ENCODE measurements at places on chromosomes 1 and 21. TPM values are rescaled to one million over a fixed set of nuclear protein-coding genes. Genes with fewer than 3 reads are reported as not detected.
A peak's percentile ranks its signal among the peaks of the same experiment; 100 is the strongest.

The SYT11 gene
- 1.7 TPM for total RNA-seq

The TSTD1 gene
- total RNA-seq: 54.7 TPM

The FOXO6 gene
- total RNA-seq: 2.8 TPM

The HSPG2 gene
- 656 TPM for total RNA-seq

The PRAMEF4 gene
- not detected for total RNA-seq

The OR4F29 gene
- not detected for total RNA-seq

The FAM131C gene
- 1.2 TPM for total RNA-seq

The MAEL gene
- total RNA-seq: 0.13 TPM

The PPM1J gene
- total RNA-seq: 0.43 TPM

- H3K4me3 ChIP-seq: no peak overlapping the region
- no peak overlapping the region for H3K27ac ChIP-seq
- peaks cover 17% of the 10 kb centered on the region for H3K4me1 ChIP-seq
- no peak for DNase-seq
- H3K27me3 ChIP-seq: peaks cover 8% of the 10 kb centered on the region
Measured at GRCh38 chr1:232707142-232707541, 77.2 kb upstream of the SIPA1L2 start.

GRCh38 chr1:9315411-9316079 lies 22.9 kb downstream of the SPSB1 start:
- H3K4me1 ChIP-seq: peaks cover 6% of the 10 kb centered on the region
- peak overlapping the region; percentile 18 for H3K27ac ChIP-seq
- no peak overlapping the region for H3K4me3 ChIP-seq
- no peaks in the 10 kb centered on the region for H3K36me3 ChIP-seq
- H3K27me3 ChIP-seq: peaks cover 6% of the 10 kb centered on the region
- no peak for DNase-seq

- peak overlapping the region; percentile 17 for H3K27ac ChIP-seq
- no peak for DNase-seq
- peaks cover 3% of the 10 kb centered on the region for H3K27me3 ChIP-seq
- peak overlapping the region; percentile 44 for H3K4me3 ChIP-seq
Measured at GRCh38 chr1:68228851-68229250, 3.5 kb downstream of the WLS start.

DNA sequence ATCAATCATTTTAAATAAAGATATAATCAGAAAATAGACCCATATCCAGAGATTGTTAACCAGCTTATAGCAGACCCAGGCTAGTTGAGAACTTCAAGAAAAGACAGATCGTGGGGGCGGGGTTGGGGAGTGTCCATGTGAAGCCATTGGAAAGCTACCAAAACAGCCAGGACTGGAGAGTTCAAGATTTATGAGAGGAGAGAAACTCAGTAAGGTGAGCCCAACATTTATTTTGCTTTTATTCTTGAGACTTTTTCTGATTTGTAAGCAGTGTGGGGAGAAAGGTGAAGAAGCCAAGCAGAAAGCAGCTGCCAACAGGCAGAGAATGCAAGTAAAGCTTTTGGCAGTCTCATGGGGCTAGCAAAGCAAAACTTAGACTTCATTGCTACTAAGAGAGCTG lies 179.9 kb downstream of the VPS13D start:
- H3K27me3 ChIP-seq: no peaks in the 10 kb centered on the region
- H3K4me3 ChIP-seq: no peak overlapping the region
- peaks cover 34% of the 10 kb centered on the region for H3K4me1 ChIP-seq
- H3K36me3 ChIP-seq: peaks cover 43% of the 10 kb centered on the region
- peak overlapping the region; percentile 67 for H3K27ac ChIP-seq

DNA sequence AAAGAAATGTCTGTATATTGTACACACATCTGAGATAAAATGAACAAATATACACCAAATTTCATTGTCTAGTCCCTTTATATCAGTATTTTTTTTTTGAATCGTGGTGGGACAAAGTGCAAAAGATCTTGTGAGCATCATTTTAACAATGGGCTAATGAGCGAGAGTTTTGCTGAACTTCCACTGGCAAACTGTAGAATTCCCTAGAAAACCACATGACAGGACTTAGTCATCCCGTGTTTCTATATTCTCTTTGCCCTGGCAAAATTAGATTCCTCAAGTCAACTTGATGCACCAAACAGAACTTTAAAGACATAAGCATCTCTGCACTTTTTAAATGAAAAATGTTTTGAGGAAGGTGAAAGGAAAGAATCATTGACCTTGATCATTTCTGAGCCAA lies 488.2 kb upstream of the PTBP2 start:
- no peaks in the 10 kb centered on the region for H3K27me3 ChIP-seq
- DNase-seq: no peak
- no peak overlapping the region for H3K27ac ChIP-seq
- no peak overlapping the region for H3K4me3 ChIP-seq
- H3K36me3 ChIP-seq: peaks cover 1% of the 10 kb centered on the region

DNA sequence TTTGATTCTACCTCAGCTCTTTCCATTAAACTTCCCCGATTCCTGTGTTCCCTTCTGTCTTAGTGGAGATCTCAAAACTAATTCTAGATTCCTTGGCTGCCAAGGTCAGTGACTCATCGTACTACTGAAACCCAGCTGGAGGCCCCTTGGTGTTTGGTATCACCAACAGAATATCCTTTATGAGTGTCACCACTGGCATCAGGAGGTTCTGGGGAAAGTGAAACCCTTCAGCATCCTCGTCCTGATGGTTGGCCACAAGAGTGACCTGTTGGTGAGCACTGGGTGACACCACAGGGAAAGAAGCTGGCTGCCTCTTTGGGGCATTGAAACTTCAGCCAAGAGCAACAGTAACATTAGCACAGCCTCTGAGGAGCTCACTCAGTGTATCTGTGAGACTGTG lies 9.6 kb downstream of the RAB42 start:
- H3K4me3 ChIP-seq: no peak overlapping the region
- no peaks in the 10 kb centered on the region for H3K27me3 ChIP-seq
- no peak for DNase-seq
- H3K4me1 ChIP-seq: peaks cover 6% of the 10 kb centered on the region
- H3K36me3 ChIP-seq: no peaks in the 10 kb centered on the region
- no peak overlapping the region for H3K27ac ChIP-seq

DNA sequence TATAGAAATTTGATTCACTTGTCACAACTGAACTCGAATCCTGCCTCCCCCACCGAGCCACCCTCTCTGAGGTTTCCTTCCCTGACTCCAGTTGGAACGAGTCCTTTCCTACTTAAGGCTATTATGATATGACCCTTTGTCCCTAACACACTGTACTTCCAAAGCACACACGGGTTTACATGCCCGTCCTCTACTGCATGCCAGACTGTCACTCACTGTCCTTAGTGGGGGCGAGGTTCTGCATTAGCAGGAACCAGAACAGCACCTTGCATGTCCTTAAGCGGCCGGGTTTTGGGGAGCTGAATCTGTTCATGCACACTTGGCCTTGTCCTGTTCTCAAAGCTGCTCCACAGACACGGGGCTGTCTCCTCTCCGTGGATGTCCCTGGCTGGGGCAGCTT lies 164.6 kb upstream of the KCNJ6 start:
- no peak overlapping the region for H3K27ac ChIP-seq
- H3K27me3 ChIP-seq: peaks cover 3% of the 10 kb centered on the region
- no peak for DNase-seq
- no peaks in the 10 kb centered on the region for H3K4me1 ChIP-seq

DNA sequence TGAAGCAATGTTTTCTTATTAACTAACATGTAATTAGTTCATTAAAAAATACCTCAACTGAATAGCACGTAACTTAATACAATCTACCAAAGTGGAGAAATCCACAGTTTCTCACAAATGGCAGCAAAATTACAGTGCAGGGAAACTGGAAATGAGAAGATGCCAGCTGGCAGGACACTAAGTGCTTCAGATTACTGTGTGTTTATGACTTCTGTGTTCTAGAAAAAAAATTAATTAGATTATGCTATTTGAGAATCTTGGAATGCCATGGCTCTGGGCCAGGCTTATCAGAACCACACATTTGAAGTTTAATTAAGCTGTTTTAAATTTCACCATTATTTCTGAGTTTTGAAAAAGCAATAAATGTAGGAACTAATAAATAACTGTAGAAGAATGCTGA lies 357.6 kb downstream of the TGFB2 start:
- DNase-seq: no peak
- H3K36me3 ChIP-seq: no peaks in the 10 kb centered on the region
- no peak overlapping the region for H3K4me3 ChIP-seq
- H3K27me3 ChIP-seq: no peaks in the 10 kb centered on the region
- no peak overlapping the region for H3K27ac ChIP-seq

- H3K4me3 ChIP-seq: no peak overlapping the region
- DNase-seq: no peak
- no peak overlapping the region for H3K27ac ChIP-seq
- no peaks in the 10 kb centered on the region for H3K36me3 ChIP-seq
Measured at GRCh38 chr21:39696196-39696595, 48.8 kb upstream of the IGSF5 start.

DNA sequence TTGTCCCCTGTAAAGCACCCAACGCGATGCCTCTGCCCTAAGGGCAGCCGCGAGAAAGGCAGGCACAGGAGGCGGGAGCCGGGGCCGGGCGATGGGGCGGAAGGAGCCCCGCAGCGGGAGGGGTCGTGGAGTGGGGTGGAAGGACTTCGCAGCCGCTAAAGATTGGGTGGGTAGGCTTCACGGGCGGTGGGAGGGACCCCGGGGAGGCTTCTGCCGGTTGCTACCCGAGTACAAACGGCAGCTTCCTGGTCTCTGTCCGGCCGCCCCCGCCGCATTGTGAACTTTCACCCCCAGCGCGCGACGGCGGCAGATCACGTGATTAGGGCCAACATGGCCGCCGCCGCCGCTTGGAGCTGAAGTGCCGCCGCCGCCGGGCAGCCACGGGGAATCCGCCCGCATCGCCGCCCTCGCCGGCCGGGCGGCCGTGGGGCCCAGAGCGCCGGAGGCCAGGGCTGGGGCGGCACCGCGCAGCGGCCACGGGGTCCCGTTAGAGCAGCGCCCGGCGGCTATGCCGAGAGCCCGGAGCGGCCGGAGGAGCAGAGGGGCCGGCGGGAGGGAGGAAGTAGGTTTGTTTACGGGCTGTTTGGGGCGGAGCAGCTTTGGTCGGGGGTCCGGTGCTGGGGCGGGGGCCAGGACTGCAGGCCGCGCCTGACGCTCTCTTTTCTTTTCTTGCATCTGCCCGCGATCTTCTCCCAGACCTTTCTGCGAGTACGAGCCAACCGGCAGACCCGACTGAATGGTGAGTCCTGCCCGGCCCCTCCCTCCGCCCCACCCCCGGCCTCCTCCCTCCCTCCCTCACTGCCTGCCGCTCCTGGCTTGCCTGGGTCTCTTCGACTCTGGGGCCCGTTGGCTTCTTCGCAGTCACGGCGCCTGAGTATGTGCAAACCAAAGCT lies 42.4 kb downstream of the TMEM53 start:
- peaks cover 11% of the 10 kb centered on the region for H3K36me3 ChIP-seq
- peak overlapping the region; percentile 87 for H3K4me3 ChIP-seq
- peak; percentile 73 for DNase-seq
- H3K27me3 ChIP-seq: no peaks in the 10 kb centered on the region

DNA sequence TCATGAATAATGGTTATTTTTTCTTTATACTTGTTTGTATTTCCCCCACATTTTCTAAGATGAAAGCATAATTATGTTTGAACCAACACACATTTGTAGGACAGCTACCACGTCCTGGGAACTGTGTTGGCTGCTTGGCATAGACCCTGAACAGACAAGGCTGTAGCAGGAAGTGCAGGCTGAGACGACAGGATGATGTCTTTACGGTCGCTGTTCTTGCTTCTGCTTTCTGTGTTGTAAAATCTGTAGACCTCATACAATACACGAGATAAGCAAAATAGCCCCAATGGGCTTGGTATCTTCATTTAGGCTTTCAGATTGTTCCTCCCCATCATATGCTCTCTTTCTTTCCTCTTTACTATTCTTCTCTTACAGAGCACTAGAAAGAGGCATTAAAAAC lies 23.3 kb upstream of the OTUD3 start:
- no peak overlapping the region for H3K4me3 ChIP-seq
- H3K4me1 ChIP-seq: no peaks in the 10 kb centered on the region
- H3K36me3 ChIP-seq: no peaks in the 10 kb centered on the region
- peaks cover 19% of the 10 kb centered on the region for H3K27me3 ChIP-seq
- H3K27ac ChIP-seq: no peak overlapping the region
- DNase-seq: no peak

- H3K36me3 ChIP-seq: no peaks in the 10 kb centered on the region
- H3K27me3 ChIP-seq: no peaks in the 10 kb centered on the region
- H3K27ac ChIP-seq: no peak overlapping the region
- H3K4me3 ChIP-seq: no peak overlapping the region
- no peak for DNase-seq
- no peaks in the 10 kb centered on the region for H3K4me1 ChIP-seq
Measured at GRCh38 chr1:210340311-210340710, 11.6 kb downstream of the HHAT start.

- H3K36me3 ChIP-seq: no peaks in the 10 kb centered on the region
- H3K4me3 ChIP-seq: no peak overlapping the region
- H3K4me1 ChIP-seq: no peaks in the 10 kb centered on the region
Measured at GRCh38 chr1:14567056-14567455, 31.4 kb upstream of the KAZN start.

DNA sequence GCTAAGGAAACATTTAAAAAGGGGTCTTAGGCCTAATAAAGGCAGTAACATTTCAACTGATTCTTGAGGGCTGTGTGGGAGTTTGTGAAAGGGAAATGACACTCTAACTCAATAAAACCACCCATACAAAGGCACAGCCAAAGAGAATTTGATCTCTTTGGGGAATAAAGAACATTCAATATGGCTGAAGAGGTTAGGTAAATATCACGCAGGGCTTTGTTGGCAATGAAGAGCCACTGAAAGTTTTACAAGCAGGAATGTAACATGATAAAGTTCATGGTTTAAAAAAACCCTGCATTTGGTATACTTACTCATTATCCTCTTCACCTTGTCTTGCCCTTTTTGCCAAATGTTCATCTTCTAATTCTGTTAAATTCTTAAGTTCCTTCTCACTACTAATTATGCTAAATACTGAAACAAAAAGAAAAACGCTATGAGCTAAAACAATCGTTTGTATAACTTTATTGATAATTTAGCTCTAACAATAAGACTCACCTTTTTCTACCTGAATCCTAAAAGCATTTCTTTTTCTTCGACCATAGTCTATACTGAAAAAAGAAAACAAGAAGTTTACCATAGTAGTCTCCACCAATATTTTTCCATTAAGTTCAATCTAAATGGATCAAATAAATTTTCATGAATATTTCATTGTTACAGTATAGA lies 12.5 kb downstream of the NVL start:
- no peak overlapping the region for H3K27ac ChIP-seq
- peaks cover 5% of the 10 kb centered on the region for H3K36me3 ChIP-seq
- no peaks in the 10 kb centered on the region for H3K4me1 ChIP-seq
- no peak overlapping the region for H3K4me3 ChIP-seq

GRCh38 chr1:236468625-236469024 lies 55.2 kb upstream of the LGALS8 start:
- H3K36me3 ChIP-seq: peaks cover 14% of the 10 kb centered on the region
- H3K27me3 ChIP-seq: no peaks in the 10 kb centered on the region
- H3K4me1 ChIP-seq: peaks cover 6% of the 10 kb centered on the region
- DNase-seq: no peak

DNA sequence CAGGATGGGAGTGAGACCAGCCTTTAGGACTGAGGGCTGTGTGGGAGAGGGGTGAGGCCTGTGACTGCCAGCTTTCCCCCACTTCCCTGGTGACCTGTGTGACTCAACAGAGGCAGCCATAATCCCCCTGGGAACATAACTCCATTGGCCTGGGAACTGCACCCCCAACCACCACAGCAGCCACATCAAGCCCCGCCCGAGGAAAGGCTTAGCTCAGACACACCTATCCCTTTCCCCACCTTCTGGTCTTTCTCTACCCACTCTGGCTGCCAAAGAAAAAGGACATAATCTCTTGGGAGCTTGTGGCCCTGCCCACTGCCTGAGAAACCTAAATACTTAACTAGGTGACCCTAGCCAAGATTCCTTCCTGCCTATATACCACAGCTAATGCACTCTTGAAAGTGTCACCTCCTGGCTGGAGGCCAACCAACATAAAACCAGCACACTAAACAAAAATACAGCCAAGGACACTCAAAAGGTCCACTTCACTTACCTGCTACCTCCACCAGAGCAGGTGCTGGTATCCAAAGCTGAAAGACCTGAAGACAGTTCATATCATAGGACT lies 406.6 kb upstream of the CAMK1G start:
- H3K4me1 ChIP-seq: no peaks in the 10 kb centered on the region
- no peaks in the 10 kb centered on the region for H3K36me3 ChIP-seq
- DNase-seq: no peak

Data from progenitor cell of endocrine pancreas (in vitro differentiated cells).